Amniotic stem cell (primary cell): ENCODE measurements at places on chromosomes 16 and 17.

DNA sequence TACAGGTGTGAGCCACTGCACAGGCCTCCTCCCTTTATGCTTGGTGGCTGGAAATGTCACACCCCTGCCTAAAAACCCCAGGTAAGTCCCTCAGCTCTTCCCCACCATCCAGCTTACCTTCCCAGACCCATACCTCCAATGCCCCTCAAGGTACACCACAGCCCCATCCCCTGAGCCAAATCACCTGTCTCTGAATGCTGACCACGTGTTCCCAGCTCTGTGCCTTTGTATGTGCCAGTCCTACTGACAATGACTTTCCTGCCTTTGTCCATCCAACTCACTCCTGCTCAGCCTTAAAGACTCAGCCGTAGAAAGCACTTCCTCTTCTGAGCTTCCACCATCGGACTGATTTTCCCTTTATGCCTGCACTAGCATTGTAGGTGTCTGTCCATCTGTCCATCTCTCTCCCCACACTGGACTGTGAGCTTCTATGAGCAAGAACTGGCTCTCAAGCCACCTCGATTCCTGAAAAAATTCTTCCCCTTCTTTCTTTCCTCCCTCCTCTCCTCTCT is 30.7 kb upstream of the GOSR2 start:
- no peak for DNase-seq

DNA sequence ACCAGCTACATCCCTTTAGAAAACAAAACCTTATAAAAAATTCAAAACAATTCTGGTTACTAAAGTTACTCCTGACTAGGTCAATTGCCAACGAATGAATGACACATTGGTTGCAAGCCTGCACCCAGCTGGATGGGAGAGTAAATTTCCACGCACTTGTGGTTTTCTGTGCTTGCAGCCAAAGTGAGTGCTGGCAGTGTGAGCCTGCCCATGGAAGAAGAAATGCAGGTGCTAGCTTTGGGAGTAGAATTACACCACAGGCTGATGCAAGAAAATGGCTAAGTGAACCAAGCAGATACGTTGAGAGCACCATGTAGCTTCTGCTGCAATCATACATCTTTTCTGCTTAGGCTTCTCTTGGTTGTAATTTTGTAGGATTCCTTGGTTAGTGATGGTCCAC is 74.6 kb downstream of the SYCE1L start:
- DNase-seq, result no peak

DNA sequence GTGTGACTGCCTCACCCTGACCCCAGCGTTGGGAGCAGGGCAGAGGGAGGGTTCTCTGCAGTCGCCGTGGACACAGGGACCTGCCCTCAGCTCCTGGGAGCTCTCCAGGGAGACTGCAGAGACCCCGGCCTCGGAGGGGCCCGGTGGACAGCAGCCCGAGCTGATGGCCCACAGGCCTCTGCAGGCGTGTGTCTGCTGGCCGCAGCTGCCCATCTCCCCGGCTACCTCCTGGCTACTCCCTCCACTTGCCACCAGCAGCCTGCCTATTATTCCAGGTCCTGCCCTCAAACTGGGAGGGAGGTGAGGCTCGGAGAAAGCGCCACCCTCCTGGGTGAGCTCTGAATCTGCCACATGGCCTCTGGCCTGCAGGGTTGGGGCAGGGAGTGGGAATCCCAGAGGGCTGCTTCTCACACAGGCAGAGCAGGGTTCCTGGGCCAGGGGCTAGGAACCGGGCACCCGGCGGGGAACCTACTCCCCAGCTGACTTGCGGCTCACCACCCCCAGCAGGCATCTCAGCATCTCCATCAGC is 7.2 kb downstream of the SLC16A5 start:
- no peak for DNase-seq

GRCh38 chr16:8924214-8924613 is 39.5 kb downstream of the USP7 start:
- DNase-seq, result no peak

- no peak for DNase-seq
Observed at GRCh38 chr17:18247613-18248001, 10.9 kb downstream of the FLII start.

DNA sequence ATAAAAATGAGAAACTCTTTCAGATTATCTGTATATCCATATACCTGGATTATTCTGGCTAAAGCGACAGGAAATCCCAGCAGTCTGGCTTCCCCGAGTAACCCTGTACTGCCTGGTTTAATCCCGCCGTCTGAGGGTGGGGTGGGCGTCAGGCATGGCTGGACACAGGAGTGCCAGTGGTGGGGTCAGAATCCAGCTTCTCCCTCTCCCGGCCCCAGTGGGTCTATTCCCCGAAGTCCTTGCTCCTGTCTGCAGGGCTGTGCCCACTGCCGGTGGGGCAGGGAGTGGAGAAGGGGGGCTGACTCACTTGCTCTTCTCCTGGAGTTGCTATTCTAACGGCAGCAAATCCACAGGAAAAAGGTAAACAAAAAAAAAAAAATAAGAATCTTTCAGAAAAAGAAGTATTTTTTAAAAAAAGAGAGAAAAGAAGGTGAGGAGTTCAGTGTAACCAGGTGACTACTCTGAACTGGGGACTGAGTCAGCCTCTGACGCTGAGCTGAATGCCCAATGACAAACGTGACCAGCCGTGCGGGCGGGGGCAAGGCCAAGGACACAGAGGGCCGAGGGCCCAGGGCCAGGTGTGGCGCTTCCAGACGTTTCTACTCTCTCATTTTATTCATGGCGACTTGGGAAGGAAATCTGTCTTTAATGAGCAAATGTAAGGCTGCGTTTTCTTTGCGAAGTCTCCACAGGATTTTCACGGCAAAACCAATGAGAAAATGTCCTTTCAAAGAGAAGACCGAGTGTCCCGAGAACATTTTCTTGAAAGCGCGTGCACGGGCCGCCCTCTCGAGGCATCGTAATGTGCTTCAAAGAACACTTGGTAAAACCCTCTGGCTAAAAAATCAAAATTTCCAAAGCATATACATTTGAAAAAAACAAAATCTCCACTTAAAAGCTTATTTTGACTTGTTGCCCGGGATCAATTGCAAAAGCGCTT is 20.2 kb downstream of the FOXF1 start:
- no peak for DNase-seq

DNA sequence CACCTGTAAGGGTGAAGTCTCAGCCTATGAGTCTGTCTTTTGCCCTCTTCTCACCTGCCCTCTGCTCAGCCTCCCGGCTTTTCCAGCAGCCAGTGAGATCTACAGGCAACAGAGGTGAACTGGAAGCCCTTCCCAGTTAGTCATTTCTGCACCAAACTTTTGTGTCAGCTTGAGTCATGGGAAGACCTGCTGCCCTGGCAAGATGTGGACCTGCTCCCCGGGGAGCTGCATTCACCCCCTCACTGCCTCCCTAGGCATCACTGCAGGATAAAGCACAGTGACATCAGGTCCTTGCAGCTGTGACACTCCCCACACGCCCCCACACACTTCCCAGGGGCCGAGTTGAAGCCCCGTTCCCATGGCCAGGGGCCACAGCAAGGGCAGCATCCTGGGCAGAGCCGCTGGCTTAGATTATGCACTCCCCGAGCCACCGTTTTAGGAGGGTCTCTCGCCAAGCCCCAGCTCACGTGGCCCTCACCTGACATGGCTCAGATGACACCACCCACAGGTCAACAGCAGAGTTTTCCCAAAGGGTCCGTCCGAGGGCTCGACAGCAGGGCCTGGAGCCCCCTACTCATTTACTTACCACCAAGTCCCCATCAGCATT is 6.5 kb upstream of the ABR start:
- DNase-seq, result no peak

DNA sequence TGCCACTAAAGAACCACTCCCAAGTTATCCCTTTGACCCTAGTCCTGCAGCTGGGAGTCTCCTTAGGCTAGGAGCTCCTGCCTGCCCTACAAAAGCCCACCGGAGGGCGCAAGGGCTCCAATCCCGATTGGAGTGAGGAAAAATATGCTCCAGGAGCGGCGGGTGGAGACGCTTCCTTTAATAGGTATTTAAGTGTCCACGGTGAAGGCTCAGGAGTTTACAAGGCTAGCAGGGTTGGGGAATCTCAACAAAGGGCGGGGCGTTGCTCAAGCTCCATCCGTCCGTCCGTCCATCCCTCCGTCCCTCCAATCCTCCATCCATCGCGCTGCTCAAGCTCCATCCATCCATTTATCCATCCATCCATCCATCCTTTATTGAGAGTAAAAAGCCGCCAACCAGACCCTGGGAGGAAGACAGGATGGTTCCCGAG is 556 bp upstream of the SPNS1 start:
- DNase-seq, result peak; percentile 54

GRCh38 chr17:61388561-61389356 is 10.9 kb upstream of the TBX2 start:
- no peak for DNase-seq

DNA sequence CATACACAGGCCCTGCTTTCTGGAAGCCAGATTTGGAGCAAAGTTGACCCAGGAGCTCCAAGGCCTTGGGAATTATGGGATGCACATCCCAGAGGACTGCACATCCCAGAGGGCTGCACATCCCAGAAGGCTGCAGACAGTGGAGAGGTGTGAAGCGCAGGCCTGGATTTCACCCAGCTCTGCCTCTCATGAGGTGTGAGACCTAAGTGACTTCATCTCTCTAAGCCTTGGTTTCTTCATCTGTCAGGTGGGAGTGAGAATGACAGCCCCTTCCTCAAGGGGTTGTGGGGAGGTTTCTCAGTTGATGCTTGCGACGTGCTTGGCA is 102.3 kb downstream of the GSG1L start:
- DNase-seq, result no peak

GRCh38 chr17:20993863-20994778 is 48.7 kb downstream of the USP22 start:
- no peak for DNase-seq

- DNase-seq, result no peak
Observed at GRCh38 chr17:40509626-40510327, 8.4 kb upstream of the TNS4 start.

DNA sequence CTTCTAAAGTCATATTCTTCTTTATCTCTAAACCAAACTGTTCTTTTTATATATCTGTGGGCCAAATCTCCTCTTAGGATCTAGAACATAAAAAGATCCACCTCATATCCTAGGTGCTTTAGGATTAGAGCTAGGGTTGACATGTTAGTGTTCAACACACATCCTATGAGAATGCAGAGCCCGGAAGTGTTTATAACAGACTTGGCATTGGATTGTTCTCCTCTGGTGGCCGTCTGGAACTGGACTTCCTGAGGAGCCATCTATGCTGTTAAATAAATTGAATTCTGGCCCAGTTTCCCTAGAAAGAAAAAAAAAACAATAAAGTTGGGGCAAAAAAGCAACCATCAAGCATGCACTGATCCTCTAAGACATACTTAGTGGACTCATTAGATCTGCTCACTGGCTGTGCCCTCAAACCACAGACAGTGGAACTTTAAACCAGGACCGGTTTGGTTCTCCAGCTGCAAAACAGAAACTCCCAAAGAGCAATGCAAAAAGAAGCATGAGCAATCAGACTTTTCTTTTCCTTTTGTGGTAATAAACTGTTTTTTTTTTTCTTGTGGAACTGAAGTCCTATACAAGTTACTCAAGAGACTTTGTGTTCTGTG is 182.5 kb downstream of the ZNF18 start:
- DNase-seq, result no peak

DNA sequence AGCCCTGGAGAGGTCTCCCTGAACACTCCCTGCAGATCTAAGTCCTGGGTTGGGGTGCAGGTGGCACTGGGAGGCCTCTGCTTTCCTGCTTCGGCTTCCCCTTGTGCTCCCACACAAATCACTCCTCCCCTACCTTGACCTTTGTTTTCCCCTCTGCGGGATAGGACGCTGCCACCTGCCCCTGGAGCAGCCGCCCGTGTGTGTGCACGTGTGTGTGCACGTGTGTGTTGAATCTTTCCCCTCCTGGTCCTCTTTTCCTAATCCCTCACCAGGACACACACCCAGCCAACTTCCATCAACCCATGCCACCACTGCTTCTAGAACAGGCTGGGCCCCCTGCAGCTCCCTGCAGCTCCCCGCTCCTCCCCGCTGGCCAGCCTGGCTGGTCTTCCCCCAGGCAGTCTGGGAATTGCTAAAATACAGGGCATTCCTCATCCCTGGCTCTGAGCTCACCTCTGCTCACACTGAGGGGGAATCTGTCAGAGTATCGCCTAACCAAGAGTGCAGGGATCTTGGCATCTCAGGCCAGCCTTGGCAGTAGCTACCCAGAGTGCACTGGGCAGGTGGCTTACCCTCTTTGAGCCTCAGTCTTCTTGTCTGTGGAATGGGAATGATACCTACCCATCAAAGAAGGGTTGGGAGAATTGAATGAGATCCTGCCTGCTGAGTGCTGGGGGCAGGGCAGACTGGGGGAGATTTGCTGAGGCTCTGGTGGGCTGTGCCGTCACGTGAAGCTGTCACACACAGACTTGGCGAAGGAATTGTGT is 198.5 kb downstream of the NTN1 start:
- no peak for DNase-seq

DNA sequence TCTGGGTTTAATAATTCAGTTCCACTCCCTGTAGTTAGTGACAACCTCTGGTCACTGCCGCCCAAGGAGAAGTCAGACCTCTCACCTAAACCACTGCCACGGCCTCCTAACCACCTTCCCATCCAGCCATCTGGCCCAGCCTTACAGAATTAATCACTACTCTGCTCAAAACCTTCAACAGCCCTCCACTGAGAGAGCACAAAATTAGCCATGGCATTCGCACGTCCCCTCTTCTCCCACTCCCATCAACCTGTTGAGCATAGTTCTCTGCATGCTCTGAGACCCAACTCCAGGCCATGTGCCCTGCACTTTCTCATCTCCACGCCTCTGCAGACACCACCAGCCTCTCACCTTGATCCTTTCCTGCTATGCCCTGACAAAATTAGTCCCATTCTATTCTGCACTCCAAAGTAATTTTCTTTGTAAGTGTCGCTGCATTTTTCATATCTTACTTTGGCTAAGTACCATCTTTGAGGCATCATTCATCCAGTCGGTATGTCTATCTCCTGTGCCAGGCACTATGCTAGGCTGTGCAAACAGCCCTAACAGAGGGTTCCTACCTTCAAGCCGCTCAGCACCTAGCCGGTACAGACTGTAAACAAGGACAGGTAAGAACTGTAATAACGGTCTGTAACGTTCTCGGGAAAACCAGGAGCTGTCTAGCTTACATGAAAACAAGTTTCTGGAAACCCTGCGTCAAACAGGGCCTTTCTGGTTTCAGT is 963 bp downstream of the COPRS start:
- no peak for DNase-seq

DNA sequence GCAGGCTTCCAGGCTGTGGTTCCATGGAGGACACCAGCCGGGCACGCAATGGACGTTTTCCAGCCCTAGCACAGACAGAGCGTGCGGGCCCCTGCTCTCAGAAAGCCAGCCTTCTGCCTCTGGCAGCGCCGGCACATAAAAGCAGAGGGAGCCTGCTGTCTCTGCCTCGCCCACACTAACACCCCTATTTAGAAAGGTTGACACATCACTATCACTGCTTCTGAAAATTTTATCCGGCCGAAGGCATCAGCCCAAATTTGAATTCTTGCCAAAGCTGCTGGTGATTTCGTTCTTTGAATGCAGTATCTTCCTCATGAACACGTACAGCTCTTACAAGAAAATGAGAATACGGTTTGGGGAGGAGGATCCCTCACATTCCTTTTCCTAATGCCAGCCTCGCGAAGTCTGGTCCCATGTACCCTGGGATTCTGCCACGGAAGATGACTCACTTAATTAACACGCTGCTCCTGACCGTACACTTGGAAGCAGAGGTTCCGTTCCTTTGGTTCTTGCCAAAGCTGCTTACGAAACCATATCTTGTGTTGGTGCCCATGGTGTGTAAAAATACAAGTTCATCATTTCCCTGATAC is 1.3 kb upstream of the RAB11FIP3 start:
- peak; percentile 71 for DNase-seq
